GM18507 (cell line): ENCODE measurements at places on chromosomes 7 and 10.

- DNase-seq: no peak
Observed at GRCh38 chr10:5890452-5890915, 441 bp downstream of the FBH1 start.

DNA sequence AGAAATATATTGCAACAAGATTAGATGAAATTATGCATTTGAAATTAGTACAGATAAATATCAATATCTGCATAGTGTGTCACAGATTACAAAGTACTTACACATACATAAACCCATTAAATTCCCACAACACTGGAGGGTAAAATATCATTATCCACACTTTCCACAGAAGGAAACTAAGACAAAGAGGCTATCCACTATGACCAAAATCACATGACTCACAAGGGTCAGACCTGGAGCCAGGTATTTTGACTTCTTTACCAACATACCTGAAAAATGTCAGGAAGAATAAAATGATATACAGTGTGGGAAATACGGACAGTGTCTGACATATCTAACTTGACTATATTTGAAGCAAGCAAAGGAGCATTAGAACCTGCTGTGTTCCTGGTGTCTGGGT, 34.1 kb downstream of the HYCC1 start:
- no peak for DNase-seq

- no peak for DNase-seq
Observed at GRCh38 chr10:131726967-131727366, 173.8 kb upstream of the PPP2R2D start.

- peak; percentile 60 for DNase-seq
Observed at GRCh38 chr10:70293169-70293843, 9.5 kb upstream of the NPFFR1 start.
